T-helper 1 cell (primary cell): ENCODE measurements at places on chromosomes 2 and 18.

- peak; percentile 9 for DNase-seq
These were observed 77.7 kb upstream of the SMAD2 start for GRCh38 chr18:48007955-48008701.

DNA sequence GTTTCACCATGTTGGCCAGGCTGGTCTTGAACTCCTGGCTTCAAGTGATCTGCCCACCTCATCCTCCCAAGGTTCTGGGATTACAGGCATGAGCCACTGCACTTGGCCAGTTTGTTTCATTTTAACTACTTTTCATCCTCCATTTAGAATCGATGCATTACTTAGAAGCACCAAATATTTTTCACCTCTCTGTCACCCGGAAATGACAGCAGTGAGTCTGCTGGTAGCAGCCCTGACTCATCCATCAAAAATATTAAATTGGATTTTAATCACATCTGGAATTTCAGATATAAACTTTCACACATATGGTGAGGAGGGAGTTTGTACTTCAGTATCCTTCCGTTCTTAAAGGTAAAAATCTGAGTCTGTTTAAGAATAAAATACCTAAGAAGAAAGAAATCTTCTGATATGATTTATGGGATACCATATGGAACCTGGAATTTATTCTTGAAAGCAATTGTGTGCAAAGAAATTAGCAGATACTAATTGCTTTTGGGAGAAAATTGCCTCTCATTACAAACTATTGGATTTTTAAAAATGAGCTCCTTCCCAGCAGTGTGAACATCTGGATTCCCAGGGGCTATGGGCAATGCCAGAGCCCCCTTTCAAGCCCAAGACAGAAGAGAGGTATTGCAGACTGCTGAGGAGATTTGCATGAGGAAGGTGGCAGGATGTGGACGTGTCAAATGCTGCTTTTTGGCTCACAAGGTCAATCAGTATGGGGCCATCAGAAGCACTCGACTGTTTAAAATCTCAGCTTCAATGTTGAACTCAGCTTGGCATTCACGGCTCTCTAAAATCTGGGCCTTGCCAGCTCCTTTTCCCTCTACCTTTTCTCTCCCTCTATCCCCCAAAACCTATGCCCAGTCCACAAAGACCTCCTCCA, 279.5 kb upstream of the SIX2 start:
- no peak for DNase-seq

- DNase-seq, result no peak
These were observed 24.8 kb downstream of the FBLN7 start for GRCh38 chr2:112162956-112163355.

GRCh38 chr2:230408244-230408842, 7.7 kb upstream of the SP100 start:
- DNase-seq, result no peak

GRCh38 chr2:68878071-68878711, 7.0 kb upstream of the BMP10 start:
- DNase-seq, result no peak

DNA sequence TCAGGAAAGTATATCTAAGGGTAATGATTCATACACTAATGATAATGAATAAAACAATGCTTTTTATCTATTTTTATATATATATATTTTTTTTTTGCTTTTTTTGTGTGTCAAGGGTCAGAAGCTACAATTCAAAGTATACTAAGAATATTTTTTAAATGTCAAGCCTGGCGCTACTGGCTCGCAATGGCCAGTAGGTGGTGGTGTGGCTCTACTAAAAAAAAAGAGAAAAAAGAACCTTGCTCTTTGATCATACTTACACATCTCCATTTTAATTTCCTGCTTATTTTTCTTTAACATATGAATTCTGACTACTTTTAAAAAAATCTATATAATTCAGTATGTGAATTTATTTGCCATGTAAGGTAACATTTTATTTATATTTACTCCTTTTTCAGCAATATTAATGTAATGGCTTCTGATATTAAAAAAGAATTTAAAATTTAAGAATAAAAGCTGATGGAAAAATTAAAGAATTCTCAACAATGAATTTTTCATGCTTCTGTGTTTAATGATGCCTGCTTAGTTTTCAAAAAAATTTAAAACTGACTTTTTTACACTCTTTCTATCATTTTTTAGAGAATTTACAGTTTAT, 232.9 kb downstream of the GULP1 start:
- DNase-seq, result no peak

GRCh38 chr2:221671515-221671914, 99.4 kb upstream of the EPHA4 start:
- DNase-seq, result no peak

DNA sequence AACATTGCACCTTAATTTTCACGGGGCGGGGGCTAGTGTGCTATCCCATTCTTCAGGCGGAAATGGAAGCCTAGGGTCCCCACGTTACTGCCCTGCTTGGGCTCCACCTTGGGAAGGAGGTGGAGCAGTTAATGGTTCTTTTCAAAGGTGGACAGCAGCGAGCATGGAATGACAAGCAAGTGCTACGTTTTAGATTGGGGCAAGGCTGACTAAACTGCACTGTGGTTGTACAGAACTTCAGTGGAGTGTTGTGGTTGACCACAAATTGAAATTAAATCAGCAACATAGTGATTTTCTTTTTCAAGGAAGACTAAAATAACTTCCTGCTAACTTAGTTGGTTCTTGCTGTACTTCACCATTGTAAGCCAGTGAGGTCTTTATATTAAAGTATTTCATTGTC, 47.0 kb downstream of the CHRNA1 start:
- DNase-seq, result no peak

- no peak for DNase-seq
These were observed 20.8 kb upstream of the SOS1 start for GRCh38 chr2:39141334-39142271.

DNA sequence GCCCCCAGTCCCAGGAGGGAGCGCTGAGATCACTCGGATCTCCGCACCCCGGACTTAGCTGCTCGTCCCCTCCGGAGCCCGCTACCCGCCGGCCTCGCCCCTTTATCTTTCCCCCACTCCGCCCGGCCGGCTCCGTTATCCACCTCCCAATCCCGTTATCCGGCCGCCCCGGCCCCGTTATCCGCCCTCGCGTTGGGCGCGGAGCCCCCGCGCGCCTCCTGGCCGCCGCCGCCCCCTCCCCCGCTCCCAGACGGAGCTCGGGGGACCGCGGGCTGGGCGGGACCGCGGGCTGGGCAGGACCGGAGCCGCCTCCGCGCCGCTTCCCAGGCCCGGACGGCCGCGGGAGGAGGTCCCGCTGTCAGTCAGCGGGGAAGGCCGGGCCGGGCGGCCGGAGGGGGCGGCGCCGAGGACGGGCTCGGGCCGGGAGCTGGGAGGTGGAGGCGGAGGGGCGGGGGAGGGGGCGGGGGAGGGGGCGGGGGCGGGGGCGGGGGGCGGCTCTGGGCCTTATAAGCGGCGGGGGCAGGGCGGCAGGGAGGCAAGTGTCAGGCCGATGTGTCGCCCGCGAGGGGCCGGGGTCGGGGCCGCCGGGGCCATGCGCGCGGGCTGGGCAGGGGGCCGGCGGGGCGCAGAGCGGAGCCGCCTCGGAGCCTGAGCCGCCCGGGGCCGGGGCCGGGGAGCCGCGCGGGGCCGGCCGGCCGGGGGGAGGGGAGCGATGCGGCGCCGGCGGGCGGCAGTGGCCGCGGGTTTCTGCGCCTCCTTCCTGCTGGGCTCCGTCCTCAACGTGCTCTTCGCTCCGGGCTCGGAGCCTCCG, at the start of gene PKDCC:
Gene PKDCC, plus strand, starts transcription at position 534 of the 811 bp plus-strand sequence. Its CDS starts 179 bp downstream, at position 713.
- no peak for DNase-seq

- no peak for DNase-seq
These were observed 7.2 kb downstream of the DSC1 start for GRCh38 chr18:31155498-31155897.
